ENCODE measurements at places on chromosomes 11 and 22.

DNA sequence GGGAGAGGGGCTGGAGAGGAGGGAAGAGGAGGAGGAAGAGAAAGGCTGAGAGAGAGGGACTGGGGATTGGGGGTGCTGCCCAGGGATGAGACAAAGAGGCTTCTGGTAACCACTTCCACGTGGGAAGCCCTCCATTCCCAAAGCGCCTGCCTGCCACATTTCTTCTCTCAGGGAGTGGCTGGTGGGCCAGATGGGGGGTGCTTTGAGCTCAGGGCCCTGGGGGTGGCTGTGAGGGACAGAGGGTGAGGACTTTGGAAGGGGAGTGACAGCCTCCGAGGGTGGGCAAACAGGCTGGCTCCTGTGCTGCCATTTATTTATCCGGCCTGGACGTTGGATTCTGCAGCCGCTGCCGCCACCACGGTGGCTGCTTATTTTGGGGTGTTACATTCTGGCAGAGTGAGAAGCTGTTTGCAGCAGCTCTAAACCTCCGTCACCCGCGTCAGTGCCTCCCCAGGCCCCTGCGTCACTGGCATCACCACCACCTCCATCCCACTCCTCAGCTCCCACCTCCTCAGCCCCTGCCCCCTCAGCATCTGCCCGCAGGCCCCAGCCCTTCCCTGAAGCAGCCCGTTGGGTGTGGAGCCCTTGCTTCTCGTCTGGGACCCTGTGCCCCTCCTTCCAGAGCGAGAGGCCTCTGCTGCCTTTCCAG is 1.6 kb downstream of the RTN4RL2 start:
- no peak for DNase-seq

GRCh38 chr11:34381775-34382174 is 24.0 kb upstream of the ABTB2 start:
- DNase-seq, result no peak

- DNase-seq, result no peak
Measured at GRCh38 chr11:117790279-117790678, 6.7 kb downstream of the DSCAML1 start.

DNA sequence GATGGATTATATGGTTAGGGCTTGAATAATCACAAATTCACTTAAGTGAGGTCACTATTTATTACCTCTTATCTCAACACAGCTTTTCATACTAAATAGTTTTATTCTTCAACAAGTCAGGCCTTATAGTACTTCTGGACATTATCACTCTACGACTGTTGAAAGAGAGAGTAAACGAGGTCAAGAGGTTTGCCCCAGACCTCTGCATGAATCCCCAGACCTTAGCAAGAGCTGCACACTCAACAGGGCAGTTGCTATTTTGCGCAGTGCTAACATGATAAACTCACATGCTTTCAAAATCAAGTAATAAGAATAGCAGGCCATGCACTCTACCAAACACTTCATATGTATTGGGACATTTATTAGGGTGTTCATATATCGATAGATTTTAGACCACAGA is 60.5 kb downstream of the DDI1 start:
- no peak for DNase-seq

DNA sequence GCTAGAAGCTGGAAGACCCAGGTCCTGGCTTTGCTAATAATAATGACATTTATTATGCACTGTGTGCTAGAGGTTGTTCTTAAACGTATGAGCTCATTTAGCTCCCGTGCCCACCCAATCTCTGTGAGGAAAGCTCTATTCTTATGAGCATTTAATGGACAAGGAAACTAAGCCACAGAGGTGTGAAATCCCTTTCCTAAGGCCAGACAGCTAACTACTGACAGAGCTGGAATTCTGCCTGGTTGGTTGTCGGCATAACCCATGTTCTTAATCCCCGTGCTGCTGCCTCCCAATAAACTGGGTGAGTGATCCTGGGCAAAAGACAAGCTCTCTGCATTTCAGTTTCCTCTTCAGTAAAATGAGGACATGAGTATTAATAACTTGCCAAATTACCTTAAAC is 49.4 kb downstream of the SNX19 start:
- DNase-seq, result no peak

- DNase-seq, result no peak
Measured at GRCh38 chr11:119615882-119616196, 113.2 kb downstream of the NECTIN1 start.

DNA sequence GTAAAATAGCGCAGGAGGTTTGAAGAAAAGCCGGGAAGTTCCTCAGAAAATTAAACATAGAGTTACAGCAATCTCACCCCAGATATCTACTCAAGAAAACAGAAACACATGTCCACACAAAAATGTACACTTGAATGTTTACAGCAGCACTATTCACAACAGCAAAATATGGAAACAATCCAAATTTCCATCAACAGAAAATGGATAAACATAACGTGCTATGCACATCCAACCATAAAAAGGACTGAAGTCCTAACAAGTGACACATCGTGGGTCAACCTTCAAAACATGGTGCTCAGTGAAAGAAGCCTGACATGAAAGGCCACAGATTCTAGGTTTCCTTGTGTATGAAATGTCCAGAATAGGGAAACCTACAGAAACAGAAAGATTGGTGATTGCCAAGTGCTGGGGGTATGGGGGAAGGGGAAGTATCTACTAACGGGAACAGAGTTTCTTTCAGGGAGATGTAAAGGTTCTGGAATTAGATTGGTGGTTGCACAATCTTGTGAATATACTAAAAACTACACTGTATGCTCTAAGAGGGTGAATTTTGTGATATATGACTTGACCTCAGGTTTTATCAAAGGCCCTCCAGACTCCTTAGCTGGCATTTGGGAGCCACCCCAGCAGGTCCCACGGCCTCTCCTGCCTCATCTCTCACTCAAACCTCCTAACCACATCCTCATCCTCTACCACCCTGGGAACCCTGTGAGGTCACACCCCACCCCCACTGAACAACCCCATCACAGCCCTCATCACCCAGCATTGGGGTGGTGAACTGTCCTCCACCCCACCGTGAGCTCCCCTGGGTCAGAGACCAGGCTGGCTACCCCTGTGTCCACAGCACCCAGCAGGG is 69.2 kb upstream of the PRR5 start:
- no peak for DNase-seq

- no peak for DNase-seq
Measured at GRCh38 chr11:1970956-1971355, 23.8 kb downstream of the MRPL23 start.

DNA sequence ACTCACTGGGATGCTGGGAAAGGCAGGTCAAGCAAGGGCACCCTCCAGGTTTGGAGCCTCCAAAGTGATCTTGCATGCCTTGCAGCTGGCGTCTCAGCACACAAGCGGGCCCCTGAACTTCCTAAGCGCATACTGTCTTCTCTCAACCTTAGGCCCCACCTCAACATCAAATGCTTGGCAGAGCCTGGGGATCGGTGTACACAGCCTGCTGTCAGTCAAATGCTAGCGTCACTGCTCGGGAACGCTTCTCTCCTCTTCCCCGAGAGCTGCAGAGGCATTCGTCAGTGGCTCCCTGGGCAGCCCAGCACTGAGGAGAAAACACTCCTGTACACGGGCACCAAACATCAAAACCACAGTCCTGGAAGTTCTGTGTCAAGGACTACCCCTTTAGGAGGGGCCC is 124.9 kb downstream of the C11orf58 start:
- no peak for DNase-seq

DNA sequence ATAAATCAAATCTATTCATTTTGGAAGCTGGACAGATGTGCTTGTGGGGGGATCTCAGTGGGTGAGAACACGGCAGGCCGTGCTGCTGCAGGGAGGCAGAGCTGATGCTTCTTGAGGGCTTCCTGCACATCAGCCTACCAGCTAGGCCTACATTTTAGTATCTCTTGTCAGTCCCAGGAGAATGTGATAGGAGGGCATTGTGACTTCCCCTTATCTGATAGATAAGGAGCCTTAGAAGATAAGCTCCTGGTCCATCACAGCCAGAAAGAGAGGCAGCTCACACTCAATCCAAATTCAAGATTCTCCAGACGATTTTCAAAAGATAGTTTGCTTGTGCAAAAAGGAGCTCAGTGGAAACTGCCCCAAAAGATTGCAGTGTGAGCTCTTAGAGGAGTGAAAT is 89.0 kb downstream of the SHANK2 start:
- DNase-seq, result no peak

GRCh38 chr11:97622795-97623194 is 1233.0 kb downstream of the JRKL start:
- DNase-seq, result no peak

GRCh38 chr11:80362563-80363340 is 921.9 kb upstream of the TENM4 start:
- no peak for DNase-seq

GRCh38 chr11:126123686-126124085 is 61.0 kb upstream of the CDON start:
- no peak for DNase-seq

- DNase-seq, result peak; percentile 80
Measured at GRCh38 chr22:27154717-27155116, 497.3 kb downstream of the MIAT start.

DNA sequence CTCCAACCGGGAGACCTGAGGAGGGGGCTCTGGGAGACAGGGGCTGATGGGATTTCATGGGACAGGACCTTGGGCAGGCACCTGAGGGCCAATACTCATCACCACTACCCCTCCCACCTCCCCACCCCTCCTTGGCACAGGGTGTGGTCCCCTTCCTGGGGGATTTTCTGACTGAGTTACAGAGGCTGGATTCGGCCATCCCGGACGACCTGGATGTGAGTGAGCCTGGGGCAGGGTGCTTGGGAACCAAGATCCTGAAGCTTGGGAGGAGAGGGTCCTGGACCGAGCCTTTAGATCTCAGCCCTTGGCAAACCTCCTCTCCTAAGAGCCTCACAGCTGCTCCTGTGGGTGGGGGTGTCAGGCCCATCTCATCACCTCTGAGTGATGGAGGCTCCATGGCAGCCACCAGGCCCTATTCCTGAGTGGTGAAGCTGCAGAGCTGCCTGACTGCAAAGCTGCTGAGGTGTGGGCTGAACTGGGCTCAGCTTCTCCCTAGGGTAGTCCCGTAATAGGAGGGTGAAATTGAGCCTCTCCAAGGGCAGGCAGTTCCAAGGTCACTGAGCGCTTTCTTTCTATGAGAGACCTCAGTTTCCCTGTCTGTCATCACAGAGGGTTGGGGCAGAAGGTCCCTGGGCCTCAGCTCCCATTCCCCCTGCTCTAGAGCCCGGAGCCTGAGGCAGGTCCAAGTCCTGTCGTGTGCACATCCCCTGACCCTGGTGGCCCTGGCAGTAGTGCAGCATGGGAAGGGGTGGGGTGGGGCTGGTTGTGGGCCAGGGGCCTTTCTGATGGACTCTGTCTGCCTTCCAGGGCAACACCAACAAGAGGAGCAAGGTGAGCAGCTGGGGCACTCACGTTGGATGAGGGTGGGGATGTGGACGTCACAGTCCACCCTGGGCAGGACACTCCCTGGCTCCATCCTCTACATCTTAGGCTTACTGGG is 6.5 kb downstream of the RGL4 start:
- DNase-seq, result no peak

- DNase-seq, result no peak
Measured at GRCh38 chr11:70548976-70549375, 150.6 kb downstream of the CTTN start.

GRCh38 chr22:44701824-44702478 is at the start of gene PRR5:
TSS of gene PRR5 (plus strand) at chr22:44702204. CDS start at chr22:44702475, 271 bp downstream.
- peak; percentile 90 for DNase-seq

DNA sequence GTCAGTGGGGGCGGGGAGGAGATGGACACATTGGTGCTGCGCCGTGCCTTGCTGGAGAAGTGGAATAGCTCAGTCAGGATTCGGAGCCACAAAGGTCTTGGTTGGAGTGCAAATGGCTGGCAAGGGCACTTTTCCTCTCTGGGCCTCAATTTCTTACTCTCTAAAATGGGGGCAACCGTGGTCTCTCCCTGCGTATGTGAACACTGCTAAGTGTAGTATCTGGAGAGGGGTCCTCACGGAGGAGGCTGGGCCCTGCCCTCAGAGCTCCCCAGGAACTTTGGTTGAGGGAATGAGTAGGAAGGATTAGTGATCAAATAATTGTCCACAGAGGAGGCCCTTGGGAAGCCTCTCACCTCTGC is 521 bp downstream of the P2RY6 start:
- no peak for DNase-seq

DNA sequence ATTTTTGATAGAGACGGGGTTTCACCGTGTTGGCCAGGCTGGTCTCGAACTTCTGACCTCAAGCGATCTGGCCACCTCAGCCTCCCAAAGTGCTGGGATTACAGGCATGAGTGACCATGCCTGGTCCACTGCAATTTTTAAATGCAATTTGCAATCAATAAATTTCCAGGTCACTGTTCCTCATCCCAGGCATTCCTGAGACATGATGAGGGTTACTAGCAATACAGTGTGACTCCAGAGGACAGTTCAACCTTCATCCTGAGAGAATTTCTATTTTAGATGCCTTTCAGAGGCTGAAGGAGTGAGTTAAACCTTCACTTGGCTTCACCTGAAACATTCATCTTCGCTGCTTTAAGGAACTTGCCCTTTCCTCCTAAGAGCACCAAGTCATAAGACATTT is 9.7 kb upstream of the UBASH3B start:
- DNase-seq, result no peak

DNA sequence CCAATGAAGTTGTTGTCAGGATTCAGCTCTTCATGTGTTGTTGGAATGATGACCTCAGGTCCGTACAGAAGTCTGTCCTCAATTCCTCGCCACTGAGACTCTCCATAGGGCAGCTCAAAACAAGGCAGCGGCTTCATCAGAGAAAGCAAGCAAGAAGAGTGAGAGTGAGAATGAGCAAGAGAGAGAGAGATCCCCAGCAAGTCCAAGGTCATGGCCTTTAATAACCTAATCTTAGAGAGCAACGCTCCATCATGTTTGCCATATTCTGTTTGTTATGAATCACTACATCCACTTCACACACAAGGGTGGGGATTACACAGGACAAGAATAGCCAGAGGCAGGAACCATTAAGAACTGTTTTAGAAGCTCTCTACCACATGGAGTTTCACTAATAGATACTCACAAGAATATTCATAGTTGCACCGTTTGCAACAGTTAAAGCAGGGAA is 23.3 kb upstream of the MMP7 start:
- no peak for DNase-seq

Measured in erythroblast (primary cell).